Activated gamma-delta T cell treated with anti-CD3 and anti-CD28 coated beads, Interleukin-2, amount 50 U/mL, for 16 hours (primary cell): ENCODE measurements at places on chromosomes 2 and 18.

DNA sequence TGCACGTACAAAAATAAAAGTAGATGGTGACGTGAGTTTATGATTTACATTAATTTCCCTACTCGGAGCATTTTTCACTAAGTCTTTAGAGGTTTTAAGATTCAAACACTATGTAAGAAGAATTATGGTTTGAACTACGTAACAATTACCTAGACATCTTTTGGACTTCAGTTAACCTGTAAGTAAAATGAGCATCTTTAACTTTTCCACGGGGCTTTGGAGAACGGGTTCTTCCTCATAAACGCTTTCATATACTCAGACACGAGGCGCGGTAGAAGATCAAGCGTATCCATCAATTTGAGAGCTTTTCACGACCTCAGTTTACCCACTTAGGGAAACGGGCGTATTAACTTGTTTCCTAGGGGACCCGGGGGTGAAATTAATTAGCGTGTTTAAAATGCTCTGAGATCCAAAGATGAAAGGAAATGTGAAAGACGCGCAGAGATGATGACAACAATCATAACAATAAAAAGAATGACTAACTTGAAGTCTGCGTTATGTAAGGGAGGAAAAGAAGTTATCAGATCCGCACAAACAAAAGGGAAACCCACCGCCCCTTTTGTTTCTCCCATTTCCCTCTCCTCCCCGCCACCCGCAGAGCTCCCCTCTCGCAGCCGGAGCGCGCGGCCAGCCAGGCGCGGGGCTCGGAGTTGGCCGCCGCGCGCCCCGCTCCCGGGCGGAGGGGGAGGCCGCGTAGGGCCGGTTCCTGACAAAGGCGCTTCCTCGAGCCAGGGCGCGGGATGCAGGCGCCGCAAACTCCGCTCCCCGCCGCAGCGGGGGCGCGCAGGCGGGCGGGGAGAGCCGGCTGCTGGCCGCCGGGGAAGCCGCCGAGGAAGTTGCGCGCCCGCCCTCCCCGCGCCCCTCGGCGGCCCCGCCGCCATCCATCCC lies 807 bp downstream of the PELI1 start:
- DNase-seq: no peak

DNA sequence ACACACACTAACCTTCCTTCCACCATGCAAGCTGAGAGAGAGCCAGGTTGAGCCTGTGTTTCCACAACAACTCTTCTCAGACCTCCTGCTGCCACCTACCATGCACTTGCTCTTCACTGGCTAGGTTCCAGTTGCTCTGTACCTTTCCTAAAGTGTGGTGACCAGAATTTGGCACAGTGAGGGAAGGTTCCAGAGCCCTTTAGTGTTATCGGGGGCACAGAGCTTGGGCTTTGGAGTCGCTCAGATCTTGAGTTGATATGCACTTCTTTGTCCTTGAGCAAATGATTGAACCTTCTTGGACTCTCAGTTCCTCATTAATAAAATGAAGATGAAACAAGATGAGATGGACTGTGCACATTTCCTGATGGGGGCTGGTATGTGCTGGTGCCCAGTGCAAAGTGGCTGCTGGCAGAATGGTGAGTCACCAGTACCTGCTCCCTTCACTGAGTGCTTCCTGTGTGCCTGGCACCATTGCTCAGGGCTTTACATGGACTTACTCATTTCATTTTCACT lies 47.1 kb downstream of the NEDD4L start:
- no peak for DNase-seq

GRCh38 chr2:84900971-84901370 lies 4.5 kb upstream of the TMSB10 start:
- DNase-seq: no peak

DNA sequence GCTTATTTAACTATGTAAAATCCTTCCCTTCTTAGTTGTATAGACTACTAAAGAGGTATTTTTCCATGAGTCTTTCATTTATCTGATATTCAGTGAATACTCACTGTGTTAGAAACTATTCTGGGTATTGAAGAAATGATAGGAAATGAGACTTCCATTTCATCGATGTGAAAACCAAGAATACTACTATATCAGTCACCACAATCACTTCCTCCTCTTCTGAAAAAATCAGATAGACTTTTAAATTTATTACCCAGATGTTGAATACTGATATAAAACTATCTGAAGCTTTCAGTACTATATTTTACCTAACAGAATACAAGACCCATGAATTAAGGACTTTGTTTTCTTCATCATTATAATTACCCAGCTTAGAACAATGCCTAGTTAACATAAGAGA lies 1801.1 kb upstream of the CELF4 start:
- DNase-seq: no peak

DNA sequence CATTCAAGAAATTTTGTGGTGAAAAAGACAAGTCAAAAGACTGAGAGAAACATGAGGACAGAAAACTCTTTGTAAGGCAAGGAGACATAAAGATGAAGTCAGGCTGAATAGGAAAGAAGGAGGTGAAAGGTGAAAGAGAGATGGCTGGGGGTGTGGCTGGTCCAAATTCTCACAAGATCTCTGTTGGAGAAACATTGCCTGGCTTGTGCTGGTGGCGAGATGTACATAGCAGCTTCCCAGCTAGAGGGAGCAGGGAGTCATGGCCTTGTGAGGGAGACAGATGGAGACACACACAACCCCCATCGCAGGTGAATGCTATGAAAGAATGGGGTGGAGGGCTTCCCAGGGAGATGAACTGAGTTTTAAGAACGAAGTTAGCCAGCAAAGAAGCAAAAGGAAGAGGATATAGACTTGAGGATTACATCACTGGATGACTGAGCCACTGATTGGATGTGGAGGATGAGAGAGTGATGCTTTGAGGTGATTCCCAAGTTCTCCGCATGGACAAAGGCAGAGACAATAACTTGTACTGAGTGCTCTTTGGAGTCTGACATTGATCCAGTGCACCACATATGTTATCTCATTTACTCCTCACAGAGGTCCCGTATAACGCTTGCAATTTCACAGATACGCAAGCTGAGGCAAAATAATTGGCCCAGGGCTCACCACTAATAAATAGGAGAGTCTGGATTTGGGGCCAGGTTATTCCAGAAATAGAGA lies 3.7 kb upstream of the EMX1 start:
- DNase-seq: no peak

- DNase-seq: no peak
Observed at GRCh38 chr2:235833971-235834620, 334.1 kb downstream of the GBX2 start.

DNA sequence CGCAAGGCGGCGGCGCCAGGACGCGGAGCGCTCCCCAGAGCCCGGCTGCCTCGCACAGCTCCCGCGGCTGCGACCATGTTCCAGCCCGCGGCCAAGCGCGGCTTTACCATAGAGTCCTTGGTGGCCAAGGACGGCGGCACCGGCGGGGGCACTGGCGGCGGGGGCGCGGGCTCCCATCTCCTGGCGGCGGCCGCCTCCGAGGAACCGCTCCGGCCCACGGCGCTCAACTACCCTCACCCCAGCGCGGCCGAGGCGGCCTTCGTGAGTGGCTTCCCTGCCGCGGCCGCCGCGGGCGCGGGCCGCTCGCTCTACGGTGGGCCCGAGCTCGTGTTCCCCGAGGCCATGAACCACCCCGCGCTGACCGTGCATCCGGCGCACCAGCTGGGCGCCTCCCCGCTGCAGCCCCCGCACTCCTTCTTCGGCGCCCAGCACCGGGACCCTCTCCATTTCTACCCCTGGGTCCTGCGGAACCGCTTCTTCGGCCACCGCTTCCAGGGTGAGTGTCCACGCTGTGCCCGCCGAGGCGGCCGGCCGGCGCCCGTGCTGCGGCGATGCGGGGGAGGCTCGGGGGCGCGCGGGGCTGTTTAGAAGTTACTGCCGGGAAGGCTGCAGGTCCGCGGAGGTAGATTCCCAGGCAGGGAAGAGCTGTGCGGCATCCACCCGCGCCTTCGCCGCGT lies 696 bp downstream of the EMX1 start:
- no peak for DNase-seq

DNA sequence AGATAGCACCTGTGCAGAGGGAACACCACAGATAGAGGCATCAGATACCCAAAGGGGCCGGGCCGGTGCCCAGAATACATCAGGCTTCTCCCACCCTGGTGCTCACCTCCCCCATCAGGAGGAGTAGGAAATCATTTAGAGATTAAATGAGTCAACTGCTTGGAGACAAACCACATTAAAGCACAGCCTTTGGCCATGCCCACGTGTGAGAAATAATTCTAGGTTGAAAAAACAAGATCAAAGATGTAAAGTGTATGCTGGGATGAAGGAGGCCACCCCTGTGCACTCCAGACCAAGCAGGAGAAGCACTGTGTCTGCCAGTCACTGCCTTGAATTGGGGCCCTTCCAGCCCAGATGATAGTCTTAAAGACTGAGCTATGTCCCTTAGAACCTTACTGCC lies 152.8 kb upstream of the ACAA2 start:
- DNase-seq: no peak

DNA sequence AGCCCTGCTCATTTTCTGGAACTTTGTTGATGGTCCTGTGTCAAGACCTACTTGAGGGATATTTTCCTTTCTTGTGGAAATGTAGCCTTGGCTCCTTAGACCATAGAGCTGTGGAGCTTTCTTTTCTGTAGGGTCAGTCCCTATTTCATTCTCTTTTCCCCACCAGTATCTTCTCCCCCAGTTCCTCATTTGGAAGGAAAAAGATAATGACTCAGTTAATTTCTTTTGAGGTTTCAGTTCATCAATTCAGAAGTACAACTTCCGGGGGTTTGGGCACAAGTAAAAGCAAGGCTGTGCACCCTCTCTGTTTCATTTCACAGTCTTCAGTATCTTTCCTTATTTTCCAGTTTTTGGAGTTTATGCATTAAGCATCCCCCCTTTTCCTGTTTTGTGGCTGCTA lies 70.7 kb downstream of the CDC42EP3 start:
- no peak for DNase-seq

GRCh38 chr18:31510319-31510718 lies 12.3 kb downstream of the DSG2 start:
- DNase-seq: no peak
